NCI-H1694 treated with DMSO at 0.1 percent for 48 hours (cell line): ENCODE measurements at places on chromosomes 2 and 18.

DNA sequence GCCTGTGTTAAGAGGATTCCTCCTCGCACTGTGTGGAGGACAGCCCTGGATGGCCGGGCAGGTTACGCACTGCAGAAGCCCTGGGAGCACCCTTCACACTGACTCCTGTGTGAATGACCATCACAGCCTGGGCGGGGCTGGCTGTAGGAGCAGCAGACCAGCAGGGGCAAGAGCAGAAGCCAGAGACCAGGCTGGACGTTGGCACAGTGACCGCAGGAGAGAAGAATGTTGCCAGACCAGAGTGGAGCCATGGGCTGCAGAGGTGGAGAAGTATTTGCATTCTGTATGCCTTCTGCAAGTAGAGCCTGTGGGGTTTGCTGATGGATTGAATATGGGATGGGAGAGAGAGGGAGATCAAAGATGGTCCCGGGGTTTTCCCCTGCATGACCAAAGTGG, 23.1 kb downstream of the LRRFIP1 start:
- no peak for DNase-seq

DNA sequence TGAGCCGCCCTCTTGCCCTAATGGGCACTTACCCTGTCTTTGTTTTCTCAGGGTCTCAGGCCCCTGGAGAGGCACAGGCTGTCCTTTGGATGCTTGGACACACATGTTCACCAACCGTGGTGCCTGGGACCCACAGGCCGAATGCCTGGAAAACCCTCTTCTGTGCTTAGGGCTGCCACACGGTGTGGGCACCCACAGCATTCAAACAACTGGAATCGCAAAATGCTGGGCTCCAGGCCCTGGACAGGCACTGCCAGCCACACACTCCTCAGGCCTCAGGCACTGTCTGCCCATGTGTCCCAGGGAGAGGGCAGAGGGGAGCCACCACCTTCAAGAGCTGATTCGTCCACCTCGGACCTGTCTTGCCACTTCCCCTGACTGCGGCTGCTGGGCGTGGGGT, 123.1 kb upstream of the ACKR3 start:
- DNase-seq: no peak

DNA sequence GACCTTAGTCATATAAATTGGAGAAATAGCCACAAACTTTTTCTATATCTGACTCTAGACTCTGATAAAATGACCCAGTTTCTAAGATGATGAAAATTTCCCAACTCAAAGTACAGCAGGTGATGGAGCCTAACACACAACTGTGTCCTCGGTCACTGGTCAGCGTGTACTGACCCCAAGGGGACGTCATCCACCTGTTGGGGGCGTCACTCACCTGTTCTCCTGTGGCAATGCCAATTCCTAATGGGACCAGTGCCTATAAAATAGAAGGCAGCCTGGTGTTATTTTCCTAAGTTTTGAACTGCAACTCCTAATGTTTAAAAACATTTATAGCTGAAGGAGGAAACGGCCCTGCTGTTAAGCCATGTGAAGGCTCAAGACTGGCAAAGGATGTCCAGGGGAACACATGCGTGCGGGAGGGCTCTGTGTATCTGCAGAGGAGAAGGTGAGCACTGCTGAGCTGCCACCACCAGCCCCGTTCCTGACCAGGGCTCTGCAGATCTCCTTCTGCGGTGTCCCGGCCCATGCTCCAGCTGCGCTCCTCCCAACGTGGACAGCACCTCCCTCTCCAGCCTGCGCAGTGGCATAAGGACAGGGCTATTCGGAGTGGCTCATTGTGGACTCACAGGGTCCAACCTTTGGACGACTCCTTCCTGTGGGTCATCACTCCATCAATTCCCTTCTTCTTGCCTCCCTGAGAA, 21.2 kb downstream of the TYMS start:
- DNase-seq: no peak

DNA sequence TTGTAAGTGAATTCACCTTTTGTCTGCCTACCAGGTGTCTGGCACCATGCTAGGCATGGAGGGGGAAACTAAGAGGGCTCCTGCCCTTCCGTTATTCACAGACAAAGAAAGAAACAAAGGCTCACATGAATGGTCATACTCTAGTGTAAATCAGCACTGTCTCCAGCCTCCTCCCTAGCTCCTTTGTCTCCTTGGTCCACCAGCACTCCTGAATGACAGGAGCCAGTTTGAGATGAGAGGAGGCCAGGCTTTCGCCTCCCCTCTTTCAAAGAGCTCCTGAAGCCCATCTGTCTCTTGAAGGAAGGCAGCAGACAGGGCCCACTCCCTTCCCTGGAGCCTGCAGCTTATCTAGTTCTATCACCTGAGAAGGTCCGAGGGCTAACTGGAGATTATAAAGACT, 18.7 kb downstream of the SATB2 start:
- no peak for DNase-seq

GRCh38 chr2:166627893-166628292, 133.8 kb upstream of the SCN7A start:
- DNase-seq: no peak

DNA sequence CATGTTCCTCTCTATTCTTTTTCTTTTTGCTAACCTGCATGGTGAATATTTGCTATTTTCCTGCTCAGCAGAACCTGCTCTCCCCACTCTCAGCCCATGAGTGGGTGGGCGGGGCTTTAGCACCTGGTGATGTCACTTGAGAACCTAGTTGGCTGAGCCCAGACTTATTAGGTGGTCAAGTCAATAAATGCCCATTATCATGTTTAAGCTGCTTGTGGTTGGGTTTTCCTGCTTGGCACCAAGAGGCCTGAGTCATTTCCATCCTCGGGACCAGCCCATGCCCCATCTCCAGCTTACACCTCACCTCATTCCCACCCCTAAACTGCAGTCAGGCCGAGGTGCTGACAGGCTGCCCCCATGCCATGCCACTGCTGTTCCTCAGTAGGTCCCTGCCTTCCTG, 226.6 kb downstream of the ANKRD30B start:
- no peak for DNase-seq

GRCh38 chr18:6614952-6615351, 114.6 kb upstream of the ARHGAP28 start:
- no peak for DNase-seq

GRCh38 chr2:118269408-118270051, 181.3 kb downstream of the INSIG2 start:
- no peak for DNase-seq

GRCh38 chr2:127469974-127470373, 51.7 kb downstream of the PROC start:
- DNase-seq: no peak

GRCh38 chr2:237486819-237487448, at the start of gene MLPH:
Gene MLPH, plus strand, starts transcription at chr2:237487251. Its CDS starts 6,176 bp downstream, at chr2:237493427.
- no peak for DNase-seq
